ENCODE measurements at places on chromosomes 1 and 21. TPM values are rescaled to one million over a fixed set of nuclear protein-coding genes. Genes with fewer than 3 reads are reported as not detected.

DNA sequence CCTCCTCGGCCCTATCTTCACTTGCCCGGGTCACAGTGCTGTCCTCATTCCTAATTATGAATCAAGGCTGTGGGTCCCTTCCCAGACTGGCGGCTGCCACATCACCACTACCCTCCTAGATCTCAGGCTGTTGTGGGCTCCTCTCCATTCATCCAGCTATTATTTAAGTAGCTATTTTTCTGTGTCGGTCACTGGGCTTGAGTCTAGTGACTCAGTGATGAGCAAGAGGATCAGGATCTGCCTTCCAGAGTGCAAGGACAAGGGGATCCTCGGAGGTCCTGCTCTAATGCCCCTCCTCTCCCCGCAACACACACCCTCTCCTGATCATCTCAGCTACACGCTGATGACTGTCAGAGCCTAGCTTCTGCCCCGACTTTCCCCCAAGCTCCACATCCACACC, 34.1 kb downstream of the CDCP2 start:
- DNase-seq, result no peak

GRCh38 chr1:66147226-66147835, 354.6 kb downstream of the PDE4B start:
- no peak for DNase-seq

DNA sequence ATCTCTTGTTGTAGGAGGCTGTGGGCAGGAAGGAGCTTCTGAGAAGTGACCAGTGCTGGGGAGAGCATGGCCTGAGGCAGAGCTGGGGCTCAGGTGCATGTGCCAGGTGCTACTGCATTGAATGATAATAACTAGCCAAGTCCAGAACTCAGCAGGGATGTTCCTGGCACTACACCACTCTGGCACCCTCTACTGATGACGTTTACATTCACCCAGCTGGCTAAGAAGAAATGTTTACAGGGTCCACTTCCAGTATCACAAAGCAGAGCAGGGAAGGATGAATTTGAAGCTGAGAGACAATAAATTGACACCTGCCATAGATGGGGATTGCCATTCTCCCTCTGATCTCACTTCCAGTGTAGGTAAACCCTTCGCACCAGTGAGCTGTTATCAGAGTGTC, 411.8 kb downstream of the SETD4 start:
- DNase-seq, result no peak

- DNase-seq, result no peak
Observed at GRCh38 chr1:59480188-59480888, 183.4 kb downstream of the FGGY start.

GRCh38 chr1:203428981-203429599, 46.5 kb upstream of the PRELP start:
- no peak for DNase-seq

DNA sequence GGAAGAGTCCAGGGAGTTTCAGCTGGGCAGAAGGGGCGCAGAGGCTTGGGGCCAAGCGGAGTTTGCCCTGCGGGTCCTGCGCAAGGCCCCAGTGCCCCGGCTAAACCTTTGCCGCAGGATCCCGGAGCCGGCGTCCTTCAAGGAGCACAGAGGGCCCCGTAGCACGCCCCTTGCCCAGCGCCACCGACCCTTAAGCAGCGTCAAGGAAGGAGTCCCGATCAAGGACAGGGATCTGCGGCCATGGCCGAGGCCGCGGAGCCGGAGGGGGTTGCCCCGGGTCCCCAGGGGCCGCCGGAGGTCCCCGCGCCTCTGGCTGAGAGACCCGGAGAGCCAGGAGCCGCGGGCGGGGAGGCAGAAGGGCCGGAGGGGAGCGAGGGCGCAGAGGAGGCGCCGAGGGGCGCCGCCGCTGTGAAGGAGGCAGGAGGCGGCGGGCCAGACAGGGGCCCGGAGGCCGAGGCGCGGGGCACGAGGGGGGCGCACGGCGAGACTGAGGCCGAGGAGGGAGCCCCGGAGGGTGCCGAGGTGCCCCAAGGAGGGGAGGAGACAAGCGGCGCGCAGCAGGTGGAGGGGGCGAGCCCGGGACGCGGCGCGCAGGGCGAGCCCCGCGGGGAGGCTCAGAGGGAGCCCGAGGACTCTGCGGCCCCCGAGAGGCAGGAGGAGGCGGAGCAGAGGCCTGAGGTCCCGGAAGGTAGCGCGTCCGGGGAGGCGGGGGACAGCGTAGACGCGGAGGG, 520 bp downstream of the CLIC6 start:
- DNase-seq, result peak; percentile 43

- DNase-seq, result no peak
Observed at GRCh38 chr1:19411612-19412011, 73.7 kb downstream of the CAPZB start.

GRCh38 chr1:234310460-234310817, 62.8 kb upstream of the COA6 start:
- DNase-seq, result no peak

DNA sequence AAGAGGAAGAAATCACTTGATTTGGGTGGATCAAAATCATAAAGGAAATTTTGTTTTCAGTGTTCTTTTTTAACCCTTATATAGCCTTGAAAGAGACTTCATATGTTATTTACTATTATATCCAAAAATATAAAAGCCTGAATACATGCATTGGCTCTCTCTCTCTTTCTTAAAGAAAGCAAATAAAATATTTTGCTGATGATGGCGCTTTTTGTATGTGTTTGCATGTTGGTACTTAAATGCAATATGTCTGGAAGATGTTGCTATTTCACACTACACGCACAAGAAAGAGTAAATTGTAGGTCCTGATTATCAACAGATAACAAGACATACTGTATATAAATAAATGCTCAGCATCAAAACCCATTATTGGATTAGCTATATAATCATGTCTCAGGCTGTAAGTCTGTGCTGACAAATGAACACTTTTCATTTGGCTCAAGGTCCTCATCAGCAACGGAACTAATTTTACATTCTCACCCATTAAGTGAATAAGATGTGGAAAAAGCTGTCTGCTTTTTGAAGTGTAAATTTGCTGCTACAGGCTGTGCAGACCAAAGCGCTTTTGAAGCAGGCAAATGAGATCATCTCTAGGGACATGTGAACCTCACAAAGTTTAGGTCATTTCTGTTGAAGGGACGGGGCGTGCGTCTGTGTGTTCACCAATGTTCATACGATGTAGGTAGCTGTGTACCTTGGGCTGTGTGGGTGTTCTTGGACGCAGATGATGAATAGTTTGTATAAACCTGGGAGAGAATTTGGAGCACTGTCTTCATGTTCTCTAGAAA, 122.4 kb upstream of the LMO4 start:
- no peak for DNase-seq

Gene S100A7
- not detected for total RNA-seq

Gene FCGR3B
- total RNA-seq, result not detected

Gene KIF17
- total RNA-seq, result 0.25 TPM

Measured in activated CD4-positive, alpha-beta T cell treated with anti-CD3 and anti-CD28 coated beads for 36 hours (primary cell).